ENCODE measurements at places on chromosomes 2 and 18.

DNA sequence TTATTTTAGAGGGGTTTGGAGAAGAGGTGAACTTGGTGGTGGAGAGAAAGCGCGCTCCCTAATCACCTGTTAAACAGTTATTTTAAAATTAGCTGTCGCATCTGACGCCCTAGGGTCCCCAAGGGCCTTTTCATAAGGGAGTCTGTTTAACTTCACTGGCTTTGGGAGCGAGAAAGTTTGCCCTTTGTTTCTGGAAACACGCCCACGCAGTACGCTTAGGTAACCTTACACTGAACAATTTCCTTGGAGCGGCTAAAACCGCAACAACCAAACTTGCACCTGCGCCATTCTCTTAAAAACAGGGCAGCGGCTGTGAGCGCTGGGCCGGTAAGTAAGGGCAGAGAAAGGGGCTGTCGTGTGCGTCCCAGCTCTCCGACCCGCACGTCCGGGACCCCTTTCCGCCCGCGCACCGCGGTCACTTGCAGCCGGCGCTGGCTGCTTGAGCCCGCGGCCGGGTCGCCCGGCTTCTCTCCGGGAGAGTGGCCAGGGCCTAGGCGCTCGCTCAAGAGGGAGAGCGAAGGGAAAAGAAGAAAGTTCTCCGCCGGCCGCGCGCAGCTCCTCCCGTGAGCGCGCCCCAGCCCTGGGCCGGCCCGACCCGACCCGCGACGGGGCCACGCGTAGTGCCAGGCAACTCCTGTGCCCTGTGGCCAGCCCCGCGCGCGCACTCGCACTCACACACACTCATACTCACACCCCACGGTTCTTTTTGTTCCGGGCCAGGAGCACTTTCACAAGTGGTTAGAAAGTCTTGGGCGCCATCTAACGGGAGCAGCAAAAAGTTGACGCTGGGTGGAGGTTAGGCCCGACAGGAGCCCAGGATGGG is 19.2 kb downstream of the POU3F3 start:
- peak; percentile 86 for DNase-seq

DNA sequence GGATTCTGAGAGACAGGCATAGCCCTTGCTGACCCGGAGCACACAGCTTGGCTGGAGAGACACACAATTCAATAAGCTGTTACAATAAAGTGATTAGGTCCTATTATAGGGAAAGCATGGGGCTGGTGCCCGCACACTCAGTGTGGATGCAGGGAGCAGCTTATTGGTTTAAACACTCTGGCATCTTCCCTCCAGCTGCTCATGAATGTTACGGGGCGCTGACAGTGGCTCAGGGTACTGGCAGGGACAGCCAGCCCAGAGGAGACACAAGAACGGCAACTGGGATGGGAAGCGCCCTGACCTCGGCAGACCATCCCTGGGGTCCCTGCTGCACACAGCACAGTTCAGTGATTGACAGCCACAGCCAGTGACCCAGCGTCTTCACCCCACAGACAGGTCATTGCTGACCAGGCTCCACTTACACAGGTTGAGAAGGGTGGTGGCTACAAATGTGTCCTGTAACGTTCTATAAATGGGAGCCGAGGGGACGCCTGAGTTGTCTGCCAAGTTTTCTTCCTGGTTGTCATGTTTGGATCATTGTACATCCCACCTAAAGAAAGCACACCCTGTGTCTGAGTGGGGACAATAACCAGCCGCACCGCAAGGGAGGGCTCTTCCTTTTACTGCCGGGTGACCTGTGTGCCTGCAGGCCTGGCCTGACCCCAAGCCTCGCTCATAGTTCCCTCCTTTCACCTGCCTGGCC is 60.3 kb downstream of the SH3BP4 start:
- peak; percentile 71 for DNase-seq

DNA sequence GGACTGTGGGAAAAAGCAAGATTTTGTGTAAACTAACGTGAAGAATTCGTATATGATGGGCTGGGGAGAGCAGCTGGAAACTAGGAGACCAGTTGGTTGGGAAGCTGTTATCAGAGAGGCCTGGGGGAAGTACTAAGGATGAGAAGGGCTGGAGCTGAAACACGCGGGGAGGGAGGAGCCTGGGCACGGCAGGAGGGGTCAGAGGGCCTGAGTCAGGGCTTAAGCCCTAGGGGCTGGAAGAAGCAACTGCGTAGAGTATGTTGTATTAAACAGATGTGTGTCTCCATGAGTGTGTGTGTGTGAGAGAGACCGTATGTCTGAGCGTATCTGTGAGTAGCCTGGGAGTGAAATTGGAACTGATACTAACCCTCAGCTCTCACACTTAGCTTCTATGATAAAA is 8.4 kb downstream of the POMC start:
- DNase-seq = no peak

DNA sequence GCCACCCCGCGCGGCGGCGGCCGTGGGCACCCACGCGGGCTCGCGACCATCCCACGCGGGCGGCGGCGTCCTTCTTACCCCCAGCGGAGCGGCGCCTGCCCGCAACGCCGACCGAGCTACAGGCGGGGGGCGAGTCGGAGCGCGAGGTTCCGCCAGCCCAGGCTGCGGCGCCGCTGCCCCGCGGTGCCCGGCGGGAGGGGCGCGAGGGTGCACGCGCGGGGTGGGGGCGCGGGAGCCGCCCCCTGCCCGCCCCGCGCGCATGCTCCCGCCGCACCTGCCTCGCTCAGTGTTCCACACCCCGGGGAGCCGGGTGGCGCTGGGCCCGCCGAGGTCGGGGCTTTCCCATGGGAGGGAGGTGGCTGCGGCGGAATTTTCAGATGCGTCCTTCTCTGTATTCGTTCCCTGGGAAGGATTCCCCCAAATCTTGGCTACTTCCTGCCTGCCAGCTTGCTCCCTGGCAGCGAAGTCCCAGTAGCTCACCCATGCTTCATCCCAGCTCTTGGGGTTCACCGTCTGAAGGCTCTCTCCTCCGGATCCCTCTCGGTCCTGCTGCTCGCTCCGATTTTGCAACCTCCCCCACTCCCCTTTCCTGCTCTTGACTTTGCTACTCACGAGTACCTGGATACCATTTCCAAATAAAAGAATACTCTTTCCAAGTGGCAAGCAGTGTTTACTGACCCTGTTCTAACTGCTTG is at the start of gene L3MBTL4:
Gene L3MBTL4 (minus strand): TSS at position 189 of the 695 bp plus-strand sequence. CDS start 103,286 bp downstream, outside the sequence.
- DNase-seq = peak; percentile 47

DNA sequence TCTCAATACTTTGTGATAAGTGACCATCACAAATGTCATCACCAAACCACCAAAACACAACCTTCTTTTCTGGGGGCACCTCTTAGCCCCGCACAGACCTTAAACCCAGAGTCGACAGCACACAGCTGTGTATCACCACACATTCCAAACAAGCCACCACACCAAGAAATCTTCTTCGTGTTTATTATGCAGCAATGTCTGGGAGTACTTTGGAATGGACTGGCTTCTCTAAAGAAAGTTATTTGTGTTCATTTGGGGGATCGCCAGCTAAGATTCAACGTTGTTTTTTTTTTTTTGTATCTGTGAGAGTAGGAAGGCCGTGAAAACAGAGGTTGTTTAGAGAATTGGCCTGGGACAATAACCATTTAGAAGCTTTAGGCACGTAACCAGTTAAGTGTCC is 1.1 kb upstream of the MTA3 start:
- no peak for DNase-seq

DNA sequence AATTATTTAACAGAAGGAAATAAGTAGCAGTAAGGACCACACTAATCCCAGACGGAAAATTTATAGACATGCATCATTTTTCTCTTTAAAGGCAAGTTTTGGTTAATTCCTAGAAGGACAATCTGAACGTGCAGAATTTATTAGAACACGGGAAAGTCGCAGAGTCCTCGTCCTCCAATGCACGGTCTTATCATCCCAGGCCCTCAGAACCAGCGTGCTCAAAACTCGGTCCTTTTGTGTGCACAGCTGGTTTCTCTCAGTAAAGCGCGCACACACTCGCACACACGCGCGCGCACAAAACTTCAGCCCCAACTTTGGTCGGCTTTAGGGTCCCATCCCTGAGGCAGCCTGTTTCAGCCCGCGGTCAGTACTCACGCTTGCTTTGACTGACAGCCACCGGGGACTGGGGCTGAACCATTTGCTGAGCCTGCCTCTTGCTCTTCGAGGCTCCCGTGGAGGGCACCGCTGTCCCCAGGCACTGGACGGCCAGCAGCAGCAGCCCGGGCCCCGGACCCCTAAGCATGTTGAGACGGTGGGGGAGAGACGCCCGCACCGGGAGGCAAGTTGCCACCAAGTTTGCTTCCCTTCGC is 493 bp downstream of the FN1 start:
- DNase-seq = no peak

- DNase-seq = no peak
These were observed 9.7 kb downstream of the ERMN start for GRCh38 chr2:157315901-157316300.

DNA sequence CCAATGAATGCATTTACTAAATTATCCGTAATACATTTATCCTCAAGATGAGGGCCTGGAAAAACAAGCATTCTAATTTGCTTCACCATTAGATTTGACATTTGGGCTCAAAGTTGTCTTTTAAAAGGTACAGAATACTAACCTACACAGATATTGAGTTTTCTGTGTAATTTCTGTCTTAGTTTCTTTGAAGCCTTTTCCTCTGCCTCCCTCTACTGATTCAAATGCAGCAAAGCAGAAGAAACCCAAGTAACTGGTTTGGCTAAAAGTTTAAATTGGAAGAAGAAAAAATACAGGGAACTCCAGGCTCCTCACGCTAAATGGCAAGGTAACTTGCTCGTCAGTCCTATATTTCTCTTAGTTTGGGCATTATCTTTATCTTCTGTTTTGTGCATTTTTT is 53.3 kb upstream of the SLC5A7 start:
- DNase-seq = no peak

- peak; percentile 16 for DNase-seq
These were observed 10.0 kb downstream of the SH3BP4 start for GRCh38 chr2:234961784-234962183.
